ENCODE measurements at places on chromosomes 6 and 20. TPM values are rescaled to one million over a fixed set of nuclear protein-coding genes. Genes with fewer than 3 reads are reported as not detected.

Gene TMEM181
- total RNA-seq, result 12.0 TPM

Gene ZC3H12D
- total RNA-seq, result 0.86 TPM

Gene GTSF1L
- total RNA-seq, result not detected

Gene PTCHD4
- total RNA-seq, result 0.18 TPM

Gene THBS2
- total RNA-seq, result 2.9 TPM

Gene BPIFB2
- total RNA-seq, result 0.18 TPM

Gene POM121L2
- not detected for total RNA-seq

Gene ASIP
- total RNA-seq, result 0.55 TPM

Gene DNAH8
- 0.03 TPM for total RNA-seq

Gene DHX35
- 6.2 TPM for total RNA-seq

Gene C6orf141
- total RNA-seq, result 0.48 TPM

Gene CRISP2
- not detected for total RNA-seq

Gene ANGPT4
- 0.05 TPM for total RNA-seq

Gene WFDC10B
- not detected for total RNA-seq

Gene C6orf58
- not detected for total RNA-seq

Gene SFTA2
- not detected for total RNA-seq

Gene CNPY3
- total RNA-seq, result 50.3 TPM

Gene KCNK15
- total RNA-seq, result 0.20 TPM

Gene TSPO2
- 0.30 TPM for total RNA-seq
